IPS-NIHi11 (cell line): ENCODE measurements at places on chromosomes 5 and 9.

GRCh38 chr5:171476701-171477100 is 57.3 kb downstream of the FGF18 start:
- no peak for DNase-seq

- DNase-seq, result no peak
These were observed 216.5 kb upstream of the DMRT1 start for GRCh38 chr9:624935-625500.

GRCh38 chr5:180289433-180289832 is 2.5 kb downstream of the MAPK9 start:
- no peak for DNase-seq

GRCh38 chr5:43007911-43008362 is 32.2 kb downstream of the ANXA2R start:
- peak; percentile 73 for DNase-seq

DNA sequence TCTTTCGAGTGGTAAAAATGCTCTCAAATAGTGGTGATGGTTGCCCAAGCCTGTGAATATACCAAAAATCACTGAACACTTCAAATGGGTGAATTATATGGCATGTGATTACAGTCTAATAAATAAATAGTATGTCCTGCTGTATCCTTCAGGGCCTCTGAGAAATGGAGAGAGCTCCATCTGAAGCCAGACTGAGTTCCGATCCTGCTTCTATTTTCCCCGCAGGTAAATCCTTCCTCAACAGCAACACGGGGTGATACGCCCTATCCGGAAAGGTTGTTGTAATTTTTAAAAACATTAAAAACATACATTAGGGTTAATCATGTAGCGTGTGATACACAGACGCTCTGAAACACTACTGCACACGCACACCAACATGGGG is 695 bp upstream of the SNAPC3 start:
- DNase-seq, result no peak

GRCh38 chr9:114930056-114930812 is at the start of gene TNFSF8:
TSS of gene TNFSF8 (minus strand) at chr9:114930591. CDS start at chr9:114930303, 288 bp downstream.
- no peak for DNase-seq

- DNase-seq, result no peak
These were observed 23.6 kb upstream of the CEP72 start for GRCh38 chr5:588406-588995.

GRCh38 chr9:101326501-101326900 is 58.3 kb downstream of the BAAT start:
- no peak for DNase-seq

DNA sequence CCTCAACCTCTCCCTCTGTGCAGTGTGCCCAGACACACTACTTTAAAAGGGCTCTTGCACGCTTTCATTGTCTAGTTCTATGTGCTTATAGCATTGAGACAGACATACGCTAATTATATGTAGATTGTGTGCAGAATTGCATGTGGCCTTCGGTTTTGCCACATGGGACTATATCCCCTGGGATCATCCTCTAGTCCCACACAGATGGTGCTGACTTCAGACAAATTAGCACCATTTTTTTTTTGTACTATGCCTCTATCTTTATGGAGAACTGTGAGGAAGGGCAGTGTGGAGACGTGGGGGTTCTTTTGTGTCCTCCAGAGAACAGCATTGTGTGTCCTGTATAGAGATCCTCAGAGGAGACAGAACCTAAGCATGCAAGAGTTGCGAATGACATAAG is 29.3 kb downstream of the PAPPA start:
- DNase-seq, result no peak

DNA sequence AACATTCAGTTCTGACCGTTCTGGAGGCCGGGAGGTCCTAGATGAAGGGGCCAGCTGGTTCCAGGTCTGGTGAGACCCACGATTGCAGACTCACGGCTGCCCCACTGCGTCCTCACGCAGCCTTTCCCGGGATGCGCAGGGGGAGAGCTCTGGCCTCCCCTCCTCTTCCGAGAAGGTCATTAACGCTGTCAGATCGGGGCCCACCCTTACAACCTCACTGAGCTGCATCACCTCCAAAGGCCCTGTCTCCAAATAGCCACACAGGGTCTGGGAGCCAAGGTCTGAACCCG is 66.6 kb upstream of the PPP1R26 start:
- DNase-seq, result no peak

DNA sequence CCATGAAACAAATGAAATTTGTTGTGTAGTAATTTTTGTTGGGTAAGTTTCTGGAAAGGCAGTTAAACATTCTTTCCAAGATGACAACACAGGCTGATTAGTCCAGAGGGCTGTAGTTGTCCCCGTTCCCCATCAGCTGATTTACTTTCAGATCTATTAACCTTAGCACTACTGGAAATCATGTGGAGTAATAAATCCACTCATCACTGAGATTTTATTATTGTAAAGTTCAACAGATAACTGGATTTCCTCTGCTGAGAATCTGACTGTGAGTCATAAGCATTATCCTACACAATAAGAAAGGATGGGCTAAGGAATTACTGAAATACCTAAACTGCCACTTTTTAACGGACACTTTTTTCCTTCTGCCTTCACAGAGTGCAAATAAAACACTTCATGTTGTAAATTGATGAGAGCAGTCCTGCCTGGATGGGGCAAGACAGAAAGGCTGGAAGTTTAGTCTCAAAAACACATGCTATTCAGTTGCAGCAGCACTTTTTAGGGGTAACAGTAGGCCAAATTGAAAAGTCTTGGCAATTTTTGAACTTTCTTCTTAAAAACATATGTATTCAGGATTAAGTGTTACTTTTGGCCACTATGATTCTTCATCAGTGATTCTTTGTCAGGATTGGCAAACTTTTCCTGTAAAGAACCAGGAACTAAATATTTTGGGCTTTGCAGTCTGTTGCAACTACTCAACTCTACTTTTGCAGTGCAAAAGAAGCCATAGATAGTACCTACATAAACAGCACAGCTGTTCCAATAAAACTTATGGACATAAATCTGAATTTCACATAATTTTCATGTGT is 7.0 kb downstream of the STOM start:
- DNase-seq, result no peak

DNA sequence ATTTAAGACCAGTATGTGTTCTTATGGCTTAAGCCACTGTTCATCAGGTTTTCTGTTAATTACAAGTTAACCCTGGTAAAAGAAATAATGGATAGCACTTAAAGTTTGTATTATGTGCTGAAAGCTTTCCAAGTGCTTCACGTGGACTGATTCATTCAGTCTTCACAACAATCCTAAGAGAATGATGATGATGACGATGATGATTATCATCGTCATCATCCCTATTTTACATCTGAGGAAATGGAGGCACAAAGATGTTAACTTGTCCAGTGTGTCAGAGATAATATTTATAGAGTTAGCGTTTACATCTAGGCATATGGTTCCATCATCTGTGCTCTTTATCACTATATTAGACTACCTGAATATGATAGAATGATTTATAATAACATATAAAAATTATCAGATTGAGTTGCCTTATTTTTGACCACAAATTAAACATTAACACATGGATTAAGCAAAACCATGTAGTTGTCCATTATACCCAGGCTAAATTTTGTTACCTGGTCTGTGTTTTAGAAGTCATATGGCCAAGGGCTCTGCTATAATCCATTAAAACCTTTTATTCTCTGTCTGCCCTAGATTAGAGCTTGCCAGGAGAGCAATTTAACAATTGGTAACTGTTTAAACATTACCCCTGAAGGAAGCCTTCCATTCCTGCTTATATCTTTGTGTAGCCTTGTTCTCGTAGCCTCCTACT is 102.3 kb upstream of the MAP3K1 start:
- DNase-seq, result no peak

DNA sequence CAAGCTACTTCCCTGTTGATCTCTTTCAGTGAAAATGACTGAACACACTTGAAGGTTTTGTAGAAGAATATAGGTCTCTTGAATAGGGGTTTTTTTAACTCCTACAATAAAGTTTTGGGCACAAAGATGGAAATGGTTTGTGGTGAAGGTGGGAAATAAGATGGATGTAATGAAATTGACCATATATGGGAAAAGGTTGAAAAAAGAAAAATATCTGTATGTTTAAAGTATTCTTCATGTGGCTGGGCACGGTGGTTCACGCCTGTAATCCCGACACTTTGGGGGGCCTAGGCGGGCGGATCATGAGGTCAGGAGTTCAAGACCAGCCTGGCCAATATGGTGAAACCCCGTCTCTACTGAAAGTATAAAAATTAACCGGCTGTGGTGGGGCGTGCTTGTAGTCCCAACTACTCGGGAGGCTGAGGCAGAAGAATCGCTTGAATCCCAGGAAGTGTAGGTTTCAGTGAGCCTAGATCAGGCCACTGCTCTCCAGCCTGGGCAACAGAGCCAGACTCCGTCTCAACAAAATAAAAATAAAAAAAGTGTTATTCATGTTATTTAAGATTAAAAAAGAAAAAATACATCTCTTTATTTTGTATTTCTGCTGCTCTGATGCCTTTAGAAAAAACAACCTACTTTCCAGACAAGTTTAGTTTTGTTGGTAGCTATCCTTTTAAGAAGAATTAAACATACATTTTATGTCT is 2.2 kb downstream of the RBM27 start:
- DNase-seq, result no peak

GRCh38 chr9:134410835-134411217 is 84.6 kb downstream of the RXRA start:
- DNase-seq, result no peak

DNA sequence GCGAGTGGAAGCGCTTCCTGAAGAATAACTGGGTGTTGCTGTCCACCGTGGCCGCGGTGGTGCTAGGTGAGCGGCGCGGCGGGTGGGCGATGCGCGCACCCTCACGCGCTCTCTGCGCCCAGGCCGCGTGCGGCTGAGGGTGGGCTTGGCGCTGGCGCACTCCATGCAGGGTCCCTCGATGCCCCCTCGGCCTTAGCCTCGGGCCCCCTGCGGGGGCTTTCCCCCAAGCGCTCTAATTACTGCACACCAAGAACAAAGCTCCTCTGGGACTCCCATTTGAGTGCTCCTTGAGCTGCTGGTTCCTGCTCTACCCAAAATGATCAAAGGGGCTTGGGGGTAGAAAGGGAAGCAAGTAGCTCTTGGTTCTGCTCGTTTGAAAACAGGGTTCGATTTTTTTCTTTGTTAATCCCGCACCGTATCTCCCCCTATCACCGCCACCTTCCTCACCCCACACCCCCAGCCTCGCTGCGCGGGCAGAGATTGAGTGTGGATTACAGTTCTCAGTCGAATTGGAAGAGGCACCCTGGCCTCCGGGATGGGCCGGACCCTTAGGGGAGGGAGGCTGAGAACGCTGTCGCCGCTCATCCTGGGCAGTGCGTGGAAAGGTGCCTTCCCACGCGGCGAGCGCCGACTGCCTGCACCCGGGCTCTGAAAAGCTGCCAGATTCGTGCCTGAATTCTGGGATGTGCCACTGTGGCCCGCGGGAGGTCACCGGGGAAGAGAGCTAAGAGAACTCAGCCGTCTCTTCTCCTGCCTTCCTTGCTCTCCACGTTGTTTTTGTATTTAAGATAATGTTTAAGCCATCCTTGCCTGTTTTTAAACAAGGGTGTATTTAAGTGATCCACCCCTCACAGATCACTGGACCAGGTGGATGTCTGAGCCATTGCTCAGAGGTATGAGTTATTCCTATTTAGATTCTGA is 697 bp downstream of the SLC1A1 start:
- peak; percentile 29 for DNase-seq

DNA sequence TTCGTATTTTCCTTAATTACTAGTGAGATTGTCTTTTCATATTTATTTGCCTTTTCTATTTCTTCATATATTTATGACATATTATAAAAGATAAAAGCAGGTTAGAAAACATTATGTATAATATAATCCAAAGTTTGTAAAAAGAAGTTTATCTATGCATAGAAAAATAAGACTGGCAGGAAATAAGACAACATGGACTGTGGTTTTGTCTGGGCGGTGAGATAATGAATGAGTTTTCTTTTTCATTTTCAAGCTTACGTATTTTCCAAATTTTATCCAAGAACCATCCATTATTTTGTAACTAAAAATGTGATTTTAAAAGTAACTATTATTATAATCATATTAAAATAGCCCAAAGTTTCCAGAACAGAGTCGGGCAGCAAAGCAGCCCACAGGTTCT is 109.8 kb upstream of the MVB12B start:
- no peak for DNase-seq

GRCh38 chr5:116456036-116456435 is 118.6 kb downstream of the SEMA6A start:
- DNase-seq, result no peak

DNA sequence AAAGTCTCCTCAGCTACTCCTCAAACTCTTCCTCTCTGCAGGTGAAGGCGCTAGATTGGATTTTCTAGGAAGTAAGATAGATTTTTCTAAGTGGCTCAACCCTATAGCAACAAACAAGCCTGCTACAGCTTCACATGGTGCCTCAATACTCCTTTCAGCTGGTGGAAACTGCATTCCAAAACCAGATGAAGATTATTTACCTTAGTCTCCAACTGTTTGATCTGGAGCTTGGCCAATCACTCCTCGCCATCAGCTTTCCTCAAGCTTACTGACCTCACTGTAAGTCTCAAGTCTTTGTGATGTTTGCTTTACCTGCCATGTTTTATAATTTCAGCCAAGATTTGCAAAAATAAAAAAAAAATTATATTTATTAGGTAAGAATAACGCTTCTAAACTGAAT is 622.4 kb downstream of the CHSY3 start:
- DNase-seq, result no peak

GRCh38 chr5:60698336-60698735 is 1.6 kb downstream of the DEPDC1B start:
- DNase-seq, result no peak

DNA sequence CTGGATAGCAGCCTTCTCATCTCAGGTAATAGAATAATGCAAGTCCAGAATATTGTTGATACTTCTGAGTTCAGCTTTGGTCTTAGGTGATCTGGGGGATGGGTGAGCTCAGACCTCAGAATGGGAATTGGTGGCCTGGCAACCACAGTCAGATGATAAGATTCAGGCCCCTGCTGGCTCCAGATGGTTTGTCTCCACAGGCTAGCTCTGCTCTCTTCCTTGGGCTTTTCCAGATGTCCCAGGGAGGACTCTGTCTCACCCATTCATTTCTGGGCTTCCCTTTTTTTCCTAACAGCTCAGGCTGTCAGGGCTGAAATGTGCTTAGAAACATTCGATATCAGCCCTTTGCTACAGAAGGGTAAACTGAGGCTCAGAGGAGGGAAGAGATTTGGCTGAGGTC is 17.6 kb upstream of the TNFSF15 start:
- DNase-seq, result no peak

DNA sequence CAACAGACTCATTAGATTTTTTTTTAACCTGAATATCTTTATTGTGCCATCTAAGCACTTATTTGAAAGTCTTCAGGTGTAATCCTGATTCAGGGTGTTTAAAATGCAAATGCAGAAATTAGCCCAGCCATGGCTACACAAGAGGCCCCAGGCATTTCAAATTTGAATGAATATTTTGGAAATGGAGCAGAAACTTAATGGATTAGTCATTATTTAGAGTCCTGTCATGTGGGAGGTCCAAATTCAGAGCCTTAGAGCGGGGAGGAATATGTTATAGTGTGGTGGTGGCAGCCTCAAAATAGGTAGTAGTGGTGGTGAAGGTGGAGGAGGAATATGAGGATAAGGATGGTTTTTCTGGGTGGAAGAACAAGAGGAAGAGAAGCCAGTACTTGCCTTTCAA is 567.0 kb downstream of the RAB3C start:
- DNase-seq, result no peak

DNA sequence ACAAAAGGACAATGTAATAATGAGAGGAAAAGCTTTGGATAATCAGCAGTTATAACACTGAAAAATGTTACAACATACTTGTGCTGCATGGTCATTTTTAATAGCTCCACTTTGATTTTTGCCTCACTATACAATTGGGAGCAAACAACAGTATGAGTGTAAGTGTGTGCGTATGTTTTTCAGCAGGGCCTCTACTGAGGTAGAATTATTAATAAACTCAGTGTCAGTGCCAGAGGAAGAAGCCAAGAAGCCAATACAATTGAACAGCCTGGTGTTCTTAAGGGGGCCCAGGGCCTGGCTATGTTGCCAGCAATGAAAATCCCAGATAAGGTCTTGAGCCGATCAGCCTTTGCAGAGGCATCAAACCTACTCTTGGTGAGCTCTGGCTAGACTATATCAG is 16.1 kb upstream of the RLN1 start:
- no peak for DNase-seq
